Fibroblast of pulmonary artery (primary cell): ENCODE measurements at places on chromosomes 4 and X.
A peak's percentile ranks its signal among the peaks of the same experiment; 100 is the strongest.

DNA sequence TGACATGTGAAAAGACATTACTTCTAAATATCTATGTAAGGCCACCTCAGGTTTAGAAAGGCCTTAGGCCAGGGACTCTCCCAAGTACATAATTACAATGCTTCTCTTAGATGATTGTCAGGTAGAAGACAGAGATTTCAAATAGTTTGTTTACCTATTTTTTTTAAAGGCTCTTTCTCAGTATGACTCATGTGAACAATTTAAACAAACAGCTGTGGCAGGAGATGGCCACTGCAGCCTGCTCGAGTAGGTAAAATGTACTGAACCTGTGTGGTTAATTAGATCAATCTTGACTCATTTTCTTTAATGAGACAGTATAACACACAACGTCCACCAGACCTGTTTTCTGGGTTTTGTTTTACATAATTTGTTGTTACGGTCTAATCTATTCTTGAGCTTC, 50.2 kb downstream of the LEF1 start:
- DNase-seq = no peak

DNA sequence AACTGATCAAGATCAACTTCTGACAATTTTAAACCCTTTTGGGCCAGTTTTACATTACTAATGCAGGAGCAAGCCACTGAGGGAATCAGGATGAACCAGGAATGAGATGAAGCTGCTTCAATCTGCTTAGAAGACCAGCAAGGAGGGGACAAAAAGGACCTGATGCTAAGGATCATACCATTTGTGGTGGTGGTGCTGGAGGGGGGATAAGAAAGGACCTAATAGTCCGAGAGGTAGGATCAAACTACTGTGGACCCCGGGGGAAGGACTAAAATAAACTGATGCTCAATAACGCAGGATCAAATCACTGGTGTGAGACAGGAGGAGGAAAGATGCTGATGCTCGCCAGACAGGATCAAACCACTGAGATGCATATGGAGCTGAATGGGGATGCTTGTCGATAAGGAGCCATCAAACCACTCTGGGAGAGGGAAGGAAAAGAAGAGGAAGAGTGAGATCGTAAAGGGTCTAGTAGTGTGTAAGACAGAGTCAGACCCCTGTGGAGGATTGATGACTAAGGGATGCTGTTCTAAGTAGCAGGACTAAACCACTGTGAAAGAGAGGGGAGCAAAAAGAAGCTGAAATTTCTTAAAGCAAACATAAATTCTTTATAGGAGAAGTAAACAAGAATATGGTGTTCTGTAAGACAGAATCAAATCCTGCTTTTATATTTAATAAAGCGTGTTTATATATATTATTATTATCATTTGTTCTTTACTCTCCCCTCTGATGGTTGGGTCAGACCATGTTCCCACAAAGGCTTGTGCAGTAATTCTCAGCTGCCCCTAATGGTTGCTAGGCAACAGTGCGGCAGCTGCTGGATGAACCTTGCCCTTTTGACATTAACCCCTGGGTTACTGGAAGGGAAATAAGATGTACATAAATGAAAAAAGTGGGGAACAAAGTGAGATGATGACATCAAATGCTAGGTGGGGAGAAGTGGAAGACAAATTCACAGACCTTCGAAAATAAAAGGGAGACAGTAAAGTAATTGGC, 432.5 kb upstream of the FGF16 start:
- DNase-seq = no peak

DNA sequence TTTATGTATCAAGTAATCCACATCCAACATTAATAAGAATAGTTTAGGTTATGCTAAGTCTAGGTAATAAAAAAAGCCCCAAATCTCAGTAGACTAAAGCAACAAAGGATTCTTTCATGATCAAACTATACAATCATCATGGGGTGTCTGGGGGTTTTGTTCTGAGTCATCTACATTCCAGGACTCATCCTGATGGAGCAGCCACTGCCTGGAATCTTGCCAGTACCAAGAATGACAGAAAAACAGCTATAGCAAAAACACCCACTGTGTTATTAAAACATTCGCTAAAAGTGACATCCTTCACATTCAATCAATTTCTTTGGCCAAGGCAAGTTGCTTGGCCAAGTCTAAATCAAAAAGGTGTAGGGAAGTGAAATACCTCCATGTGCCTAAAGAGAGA, 3.9 kb upstream of the ARHGEF38 start:
- DNase-seq = no peak

GRCh38 chr4:142596595-142596994, 249.5 kb downstream of the INPP4B start:
- DNase-seq = no peak

- DNase-seq = peak; percentile 65
Observed at GRCh38 chrX:100098660-100099375, 311.3 kb downstream of the PCDH19 start.

DNA sequence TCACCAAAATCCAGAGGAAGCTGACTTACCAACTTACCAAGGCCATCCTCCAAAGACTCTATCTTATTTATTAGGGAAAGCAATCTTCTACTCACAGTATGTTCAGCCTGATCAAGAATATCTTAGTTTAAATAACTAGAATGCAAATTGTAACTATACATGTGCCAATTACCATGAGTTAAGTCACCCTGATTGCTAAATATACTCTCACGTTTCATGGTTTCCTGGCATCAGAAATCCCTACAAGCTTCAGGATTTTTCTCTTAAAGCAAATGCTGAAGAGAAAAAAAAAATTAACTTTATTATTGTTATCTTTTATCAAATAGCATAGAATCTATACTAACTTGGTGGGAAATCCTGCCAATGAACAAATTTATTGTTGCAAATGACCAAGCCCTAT, 63.0 kb upstream of the MXD4 start:
- no peak for DNase-seq

GRCh38 chr4:145440292-145441007, 41.2 kb upstream of the SMAD1 start:
- DNase-seq = no peak

DNA sequence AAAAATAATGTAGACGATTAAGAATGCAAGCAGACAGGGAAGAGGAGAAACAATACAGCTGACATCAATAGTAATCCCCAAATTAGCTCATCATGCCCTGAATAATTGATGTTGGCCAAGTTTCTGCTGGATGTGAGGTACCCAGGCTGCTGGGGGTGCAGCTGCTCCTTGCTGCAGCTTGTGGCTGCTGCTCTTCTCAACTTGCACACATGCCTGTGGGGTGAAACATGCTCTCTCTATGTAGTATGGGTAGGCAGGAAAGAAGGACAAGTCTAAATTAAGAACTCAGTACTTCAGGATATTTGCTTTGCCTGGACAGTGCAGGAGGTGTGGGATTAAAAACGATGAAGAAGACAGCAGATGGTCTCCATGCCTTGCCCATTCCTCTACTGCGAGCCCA, 16.7 kb downstream of the EDA2R start:
- DNase-seq = no peak

- no peak for DNase-seq
Observed at GRCh38 chrX:11382930-11383329, 89.7 kb downstream of the AMELX start.

DNA sequence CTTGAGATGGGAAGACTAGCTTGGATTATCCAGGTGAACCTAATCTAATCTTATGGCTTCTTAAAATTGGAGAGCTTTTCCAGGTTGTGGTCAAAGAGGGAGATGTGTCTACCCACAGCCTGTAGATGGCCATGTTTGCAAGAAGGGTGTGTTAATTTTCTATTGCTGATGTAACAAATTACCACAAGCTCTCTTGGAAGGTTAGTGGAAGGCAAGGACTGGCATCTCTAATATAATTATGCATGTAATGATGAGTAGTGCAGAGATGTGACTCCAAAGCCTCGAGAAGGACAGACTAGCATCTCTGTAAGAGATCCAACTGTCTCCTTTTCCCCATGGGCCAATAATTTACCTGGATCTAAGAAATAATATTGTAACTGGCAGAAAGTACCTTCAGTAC, 3.2 kb upstream of the ADH1B start:
- DNase-seq = no peak

DNA sequence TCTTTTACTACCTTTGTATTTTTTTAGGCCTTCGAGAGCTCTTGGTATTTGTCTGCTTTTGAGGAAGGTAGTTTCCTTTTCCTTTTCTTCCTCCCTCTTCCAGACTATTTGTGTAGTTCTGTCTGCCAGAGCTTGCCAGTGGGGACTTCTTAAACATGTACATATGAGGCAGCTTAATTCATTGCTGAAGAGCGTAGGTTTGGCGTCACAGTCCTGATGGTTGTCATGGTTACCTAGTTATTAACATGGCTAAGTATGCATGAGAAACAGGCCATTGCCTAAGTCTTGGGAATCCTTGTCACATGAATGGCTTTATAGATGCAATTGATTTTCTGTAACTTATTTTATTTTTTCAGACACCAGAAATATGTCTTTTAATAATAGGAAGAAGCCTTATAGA, 48.5 kb upstream of the ARMCX2 start:
- no peak for DNase-seq

DNA sequence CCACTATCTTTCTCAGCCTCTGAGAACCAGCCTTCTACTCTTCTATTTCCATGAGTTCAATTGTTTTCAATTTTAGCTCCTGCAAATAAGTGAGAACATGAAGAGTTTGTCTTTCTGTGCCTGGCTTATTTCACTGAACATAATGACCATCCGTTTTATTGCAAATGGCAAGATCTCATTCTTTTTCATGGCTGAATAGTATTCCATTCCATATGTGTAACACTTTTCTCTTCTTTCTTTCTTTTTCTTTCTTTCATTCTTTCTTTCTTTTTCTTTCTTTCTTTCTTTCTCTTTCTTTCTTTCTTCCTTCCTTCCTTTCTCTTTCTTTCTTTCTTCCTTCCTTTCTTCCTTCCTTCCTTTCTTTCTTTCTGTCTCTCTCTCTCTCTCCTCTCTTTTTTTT, 228.7 kb downstream of the SHOX start:
- no peak for DNase-seq

GRCh38 chr4:128521648-128522111, 234.1 kb upstream of the PGRMC2 start:
- peak; percentile 74 for DNase-seq

- DNase-seq = no peak
Observed at GRCh38 chr4:19809989-19810388, 441.7 kb upstream of the SLIT2 start.

GRCh38 chrX:153423652-153424051, 12.4 kb downstream of the ZFP92 start:
- DNase-seq = no peak

DNA sequence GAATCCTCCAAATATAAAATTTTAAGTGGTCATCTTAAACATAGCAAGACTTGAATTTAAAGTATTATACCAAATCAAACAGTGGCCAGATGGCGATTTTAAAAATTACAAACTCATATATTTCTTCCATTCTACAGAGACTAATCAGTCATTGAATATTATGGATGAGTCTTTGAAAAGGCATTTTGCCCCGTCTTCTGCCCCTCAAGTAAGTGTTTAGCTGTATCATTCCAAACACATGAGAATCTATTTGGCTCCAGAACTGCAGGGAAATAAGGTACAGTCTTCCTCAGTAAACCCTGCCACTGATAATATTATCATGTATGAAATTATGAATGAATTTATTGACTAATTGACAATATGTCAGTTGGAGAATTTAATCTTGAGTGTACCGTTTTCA, 191.0 kb downstream of the SLC7A11 start:
- DNase-seq = no peak

GRCh38 chr4:48296365-48296764, 26.7 kb upstream of the TEC start:
- no peak for DNase-seq

DNA sequence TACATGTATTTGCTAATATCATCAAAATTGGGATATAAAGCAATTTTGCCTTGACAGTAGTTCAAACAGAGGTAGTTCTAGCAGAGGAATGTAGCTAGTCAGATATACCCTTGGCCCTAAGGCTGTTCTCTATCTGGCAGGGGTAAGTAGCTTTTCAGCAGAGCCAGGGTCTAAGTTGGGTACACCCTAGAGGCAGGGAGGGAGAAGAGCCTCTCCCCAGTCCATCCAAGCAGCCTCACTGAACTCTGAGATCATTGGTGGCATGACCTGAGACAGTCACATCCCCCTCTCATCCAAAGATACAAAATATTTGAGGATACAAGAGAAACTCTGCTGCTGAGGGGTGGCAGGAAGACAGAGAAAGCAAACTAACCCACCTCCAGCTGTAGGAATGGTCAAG, 343.7 kb downstream of the DHX15 start:
- DNase-seq = no peak

DNA sequence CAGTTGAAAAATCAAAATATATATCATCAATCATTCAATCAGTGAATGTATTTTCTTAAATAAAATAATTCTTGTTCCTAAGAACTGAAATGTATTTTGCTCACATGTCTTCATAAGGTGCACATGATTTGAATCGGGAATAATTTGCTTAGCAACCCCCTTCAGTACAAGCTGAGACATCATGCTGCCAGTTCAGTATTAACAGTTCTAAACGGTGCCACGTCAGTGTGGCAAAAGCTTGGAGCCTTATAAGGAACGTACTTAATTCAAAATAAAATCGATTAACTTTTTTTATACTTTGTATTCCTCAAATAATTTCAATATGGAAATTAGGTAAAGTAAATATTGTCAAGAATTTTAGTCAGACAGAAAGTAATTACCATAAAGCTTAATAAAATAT, 287.9 kb downstream of the CCSER1 start:
- no peak for DNase-seq

- no peak for DNase-seq
Observed at GRCh38 chr4:84973856-84974255, 7.4 kb upstream of the WDFY3 start.

DNA sequence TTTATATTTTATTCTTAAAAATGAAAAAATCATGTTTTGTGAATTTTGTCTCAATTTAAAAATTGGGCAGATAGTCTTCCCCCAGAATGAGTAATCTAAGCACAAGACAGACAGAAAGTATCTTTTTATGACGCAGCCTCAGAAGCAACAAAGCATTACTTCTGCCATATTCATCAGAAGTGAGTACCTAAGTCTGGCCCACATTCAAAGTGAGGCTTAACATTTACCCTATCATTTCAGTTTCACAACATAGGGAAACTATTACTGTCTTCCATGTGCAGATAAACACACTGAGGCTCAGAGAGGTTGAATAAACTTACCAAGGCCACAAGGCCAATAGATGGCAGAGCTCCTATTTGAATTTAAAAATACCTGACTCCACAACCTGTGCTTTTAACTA, 4.4 kb upstream of the PRDX4 start:
- peak; percentile 14 for DNase-seq

- no peak for DNase-seq
Observed at GRCh38 chrX:40087425-40088298, 10.1 kb downstream of the BCOR start.

DNA sequence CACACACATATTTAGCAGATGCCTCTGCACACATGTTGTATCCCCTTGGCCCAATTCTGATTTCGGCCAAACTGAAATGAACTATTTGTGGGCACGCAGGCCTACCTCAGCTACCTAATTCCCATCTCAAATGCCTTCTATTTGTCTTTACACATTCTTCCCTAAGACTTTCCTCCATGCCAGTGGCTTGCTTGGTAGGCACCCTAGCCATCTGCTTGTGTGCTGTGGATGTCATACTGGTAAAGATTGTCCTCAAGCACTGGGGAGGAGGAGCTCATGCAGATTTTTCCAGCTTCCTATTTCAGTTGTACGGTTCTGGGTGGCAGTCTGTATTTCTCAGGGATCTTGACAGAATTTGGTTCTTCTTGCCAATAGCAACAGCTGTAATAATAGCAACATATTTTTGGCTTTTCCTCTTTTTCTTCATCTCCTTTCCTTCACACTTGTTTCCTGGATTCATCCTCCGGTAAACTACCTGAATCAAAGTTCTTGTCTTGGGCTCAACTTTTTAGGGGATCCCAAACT, 514.3 kb downstream of the ADGRL3 start:
- DNase-seq = no peak

GRCh38 chrX:68915778-68916177, 87.0 kb downstream of the EFNB1 start:
- DNase-seq = no peak

- DNase-seq = no peak
Observed at GRCh38 chr4:172978848-172979247, 189.8 kb upstream of the GALNT7 start.
